GM12878 (cell line): ENCODE measurements at places on chromosomes 11 and 22. TPM values are rescaled to one million over a fixed set of nuclear protein-coding genes. Genes with fewer than 3 reads are reported as not detected.

DNA sequence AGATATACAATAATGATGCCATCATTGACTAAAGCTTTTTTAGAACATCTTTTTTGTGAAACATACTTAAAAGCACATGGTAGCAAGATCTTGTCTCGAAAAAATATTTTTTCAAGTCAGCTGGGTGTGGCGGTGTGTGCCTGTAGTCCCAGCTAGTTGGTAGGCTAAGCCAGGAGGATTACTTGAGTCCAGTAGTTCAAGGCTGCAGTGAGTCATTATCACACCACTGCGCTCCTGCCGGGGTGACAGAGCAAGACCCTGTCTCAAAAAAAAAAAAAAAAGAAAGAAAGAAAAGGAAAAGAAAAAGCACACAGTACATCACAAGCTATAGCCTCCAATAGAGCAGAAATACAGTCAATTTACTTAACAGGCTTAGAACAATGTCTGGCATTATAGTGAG, 37.0 kb downstream of the ENTHD1 start:
- DNase-seq, result no peak

- no peak for DNase-seq
Measured at GRCh38 chr22:19889951-19890350, 35.3 kb upstream of the GNB1L start.

The RTN4R gene
- total RNA-seq, result 0.77 and 0.87 TPM in 2 replicates

The GAB2 gene
- total RNA-seq, result 12.0 and 12.6 TPM in 2 replicates

GRCh38 chr11:111428113-111428876, 49.2 kb upstream of the POU2AF1 start:
- no peak for DNase-seq

GRCh38 chr22:27799015-27799826, 2.3 kb downstream of the MN1 start:
- DNase-seq, result no peak

The CBLIF gene
- not detected in 2 replicates for total RNA-seq

DNA sequence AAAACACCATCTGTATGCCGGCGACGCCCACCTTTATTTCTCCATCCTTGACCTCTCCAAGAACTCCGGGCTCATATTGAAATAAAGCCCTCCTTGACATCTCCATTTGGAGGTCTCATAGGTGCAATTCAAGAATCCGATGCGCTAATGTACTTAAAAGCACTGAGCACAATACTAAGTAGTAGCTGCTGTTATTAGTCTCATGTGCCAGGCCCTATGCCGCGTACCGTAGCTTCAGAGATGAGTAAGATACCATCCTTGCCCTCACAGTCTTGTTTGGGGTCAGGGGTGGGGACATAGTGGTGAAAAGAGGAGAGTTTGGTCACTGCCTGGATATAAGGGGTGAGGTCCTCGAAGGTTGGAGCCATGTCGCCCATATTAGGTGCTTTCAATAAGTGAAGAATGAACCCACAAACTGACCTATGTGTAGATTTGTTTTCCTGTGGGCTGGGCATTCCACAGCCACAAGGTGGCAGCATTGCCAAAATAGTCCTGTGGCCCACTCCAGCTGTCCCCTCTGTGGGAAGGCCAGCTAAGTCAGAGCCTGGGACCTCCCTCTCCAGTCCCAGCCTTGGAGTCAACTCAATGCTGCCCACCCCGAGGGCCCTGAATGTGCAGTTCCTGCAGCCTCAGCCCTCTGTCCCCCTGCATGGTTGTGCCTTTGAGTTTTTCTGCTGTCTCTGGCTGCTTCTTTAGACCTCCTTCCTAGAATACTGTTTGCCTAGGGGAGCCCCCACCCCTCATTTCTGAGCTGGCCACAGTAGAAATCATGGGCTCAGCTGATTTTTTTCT, 6.5 kb downstream of the DCPS start:
- DNase-seq, result no peak

The CFAP300 gene
- total RNA-seq, result not detected in 2 replicates

DNA sequence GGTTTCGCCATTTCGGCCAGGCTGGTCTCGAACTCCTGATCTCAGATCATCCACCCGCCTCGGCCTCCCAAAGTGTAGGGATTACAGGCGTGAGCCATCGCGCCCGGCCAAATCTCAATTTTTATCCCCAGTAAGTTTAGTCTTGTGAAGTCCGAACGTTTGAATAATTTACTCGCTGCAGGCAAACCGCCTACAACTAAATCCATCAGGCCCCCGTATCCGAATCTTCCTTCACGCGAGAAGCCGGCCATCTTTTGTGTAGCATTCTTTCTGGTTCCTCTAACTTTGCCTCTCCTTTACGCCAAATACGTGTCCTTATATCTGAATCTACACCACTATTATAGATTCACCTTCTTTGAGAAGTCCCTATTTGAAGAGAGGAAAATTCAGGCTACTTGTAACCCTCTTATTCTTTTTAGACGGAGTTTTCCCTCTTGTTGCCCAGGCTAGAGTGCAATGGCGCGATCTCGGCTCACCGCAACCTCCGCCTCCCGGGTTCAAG, 581 bp upstream of the EIF3L start:
- DNase-seq, result no peak

The MS4A15 gene
- total RNA-seq, result 0.46 and 0.56 TPM in 2 replicates

GRCh38 chr11:44829838-44830237, 103.1 kb downstream of the TSPAN18 start:
- no peak for DNase-seq

DNA sequence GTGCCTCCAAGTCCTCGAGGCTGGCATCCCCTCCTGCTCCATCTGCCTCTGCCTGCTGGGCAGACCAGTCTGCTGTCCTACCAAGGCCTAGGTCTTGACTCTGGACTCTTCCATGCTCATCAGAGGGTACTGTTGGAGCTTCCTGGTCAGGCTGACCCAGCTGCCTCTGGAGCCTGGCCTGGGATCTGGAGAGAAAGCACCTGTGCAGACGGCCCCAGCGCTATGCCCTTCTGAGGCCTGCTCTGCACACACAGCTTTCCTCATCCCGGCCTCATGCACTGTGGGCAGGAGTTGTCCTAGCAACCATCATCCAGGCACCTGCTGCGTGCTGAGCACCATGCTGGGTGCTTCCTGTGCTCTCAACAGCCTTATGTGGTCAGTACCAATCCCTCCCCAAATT, 70.8 kb downstream of the CDKN1C start:
- no peak for DNase-seq

DNA sequence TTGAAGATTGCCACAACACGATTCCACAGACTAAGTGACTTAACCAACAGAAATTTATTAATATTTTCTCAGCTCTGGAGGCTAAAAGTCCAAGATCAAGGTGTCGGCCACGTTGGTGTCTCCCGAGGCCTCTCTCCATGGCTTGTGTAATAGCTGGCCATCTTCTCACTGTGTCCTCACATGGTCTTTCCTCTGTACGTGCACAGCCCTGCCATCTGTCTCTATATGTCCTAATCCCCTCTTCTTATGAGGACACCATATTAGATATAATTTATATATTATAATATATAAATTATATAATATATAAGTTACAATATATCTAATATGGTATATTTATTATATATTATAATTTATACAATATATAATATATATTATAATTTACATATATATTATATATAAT, 25.1 kb upstream of the SCGB1A1 start:
- DNase-seq, result no peak

GRCh38 chr22:34973926-34974325, 92.0 kb upstream of the ISX start:
- DNase-seq, result no peak

DNA sequence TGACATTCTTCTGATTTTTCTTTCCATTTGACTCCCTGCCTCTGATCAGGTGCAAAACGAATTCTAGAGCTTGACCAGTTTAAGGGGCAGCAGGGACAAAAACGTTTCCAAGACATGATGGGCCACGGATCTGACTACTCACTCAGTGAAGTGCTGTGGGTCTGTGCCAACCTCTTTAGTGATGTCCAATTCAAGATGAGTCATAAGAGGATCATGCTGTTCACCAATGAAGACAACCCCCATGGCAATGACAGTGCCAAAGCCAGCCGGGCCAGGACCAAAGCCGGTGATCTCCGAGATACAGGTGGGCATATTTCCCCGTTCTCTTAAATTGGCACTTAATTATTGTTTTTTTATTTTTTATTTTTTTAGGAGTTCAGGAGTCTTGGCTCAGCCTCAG, 15.4 kb downstream of the XRCC6 start:
- no peak for DNase-seq

DNA sequence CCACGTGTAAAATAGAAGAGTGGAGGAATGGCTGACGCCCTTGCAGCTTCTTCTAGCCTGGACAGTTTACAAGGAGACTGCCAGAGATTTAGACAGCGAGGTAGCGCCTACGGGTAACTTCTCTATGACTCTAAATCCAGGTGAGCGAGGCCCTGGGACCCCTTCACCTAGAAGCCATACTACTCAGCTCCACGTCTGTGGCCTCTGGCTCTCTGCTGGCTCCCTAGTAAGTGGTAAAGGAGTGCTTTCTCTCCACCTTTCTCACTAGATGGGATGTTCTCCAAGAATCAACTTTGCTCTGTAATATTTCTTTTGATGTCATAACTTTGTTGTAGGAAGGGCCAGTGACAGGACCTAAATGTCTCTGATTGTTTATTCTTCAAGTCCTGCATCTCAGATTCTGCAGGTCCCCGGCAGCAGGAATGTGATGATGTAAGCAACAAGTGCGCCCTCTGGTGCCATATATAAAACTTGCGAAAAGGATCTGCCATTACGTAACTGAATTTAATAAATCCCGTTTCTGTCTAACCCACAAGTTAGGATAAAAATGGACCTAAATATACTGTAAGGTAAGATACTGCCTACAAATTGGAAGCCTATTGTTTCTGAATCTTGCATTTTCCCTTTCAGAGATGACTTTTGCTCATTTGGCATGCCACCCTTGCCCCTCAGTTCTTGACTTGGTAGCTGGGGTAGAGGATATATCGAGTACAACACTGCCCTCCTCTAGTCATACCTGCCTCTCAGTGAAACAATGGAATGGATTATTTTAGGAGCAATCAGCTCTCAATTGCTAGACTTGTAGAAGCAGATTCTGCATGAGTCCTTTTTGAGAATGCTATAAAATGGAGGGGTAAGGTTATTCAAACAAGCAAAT, 11.0 kb upstream of the PTPN5 start:
- DNase-seq, result peak; percentile 12

GRCh38 chr11:12167061-12168000, 56.9 kb downstream of the MICAL2 start:
- DNase-seq, result no peak

GRCh38 chr11:101509922-101510321, 73.9 kb downstream of the TRPC6 start:
- no peak for DNase-seq

DNA sequence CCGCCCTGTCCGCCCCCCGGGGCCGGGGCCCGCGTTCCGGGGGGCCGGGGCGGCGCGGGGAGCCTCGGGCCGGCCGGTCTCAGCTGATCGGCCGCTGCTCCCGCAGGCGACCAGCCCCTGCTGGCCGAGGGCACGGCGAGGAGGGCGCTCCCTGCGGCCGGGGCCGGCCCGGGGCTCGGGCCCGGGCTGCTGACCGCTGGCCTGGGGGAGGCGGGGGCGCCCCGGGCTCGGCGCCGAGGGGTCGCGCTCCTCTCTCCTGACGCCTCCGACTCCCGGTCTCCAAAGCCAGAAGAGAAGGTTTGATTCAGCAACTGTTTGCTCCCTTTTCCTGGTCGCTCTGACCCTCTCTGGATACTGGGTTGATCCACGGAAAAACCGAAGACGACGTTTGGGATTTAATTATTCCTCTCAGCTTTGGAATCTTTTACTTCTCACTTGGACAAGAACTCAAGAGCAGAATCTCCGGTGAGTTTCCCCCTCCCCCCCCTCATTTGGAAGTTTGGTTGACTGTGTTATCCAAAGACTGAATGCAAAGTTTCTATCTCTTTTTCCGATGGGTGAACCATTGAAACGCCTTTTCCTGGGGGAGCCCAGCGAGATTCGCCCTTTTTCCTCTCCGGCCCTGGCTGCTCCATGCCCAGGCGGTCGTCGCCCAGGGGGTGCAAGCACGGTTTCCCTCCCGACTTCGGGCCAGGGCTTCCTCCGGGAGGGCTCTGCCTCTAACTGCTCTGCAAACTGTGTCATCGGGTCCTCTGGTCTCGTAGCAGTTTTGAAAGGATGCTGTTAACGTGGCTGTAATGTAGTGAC, 725 bp downstream of the KDM2A start:
- DNase-seq, result no peak

The B3GAT1 gene
- 0.05 TPM in 1 of 2 replicates, not detected in the other for total RNA-seq

DNA sequence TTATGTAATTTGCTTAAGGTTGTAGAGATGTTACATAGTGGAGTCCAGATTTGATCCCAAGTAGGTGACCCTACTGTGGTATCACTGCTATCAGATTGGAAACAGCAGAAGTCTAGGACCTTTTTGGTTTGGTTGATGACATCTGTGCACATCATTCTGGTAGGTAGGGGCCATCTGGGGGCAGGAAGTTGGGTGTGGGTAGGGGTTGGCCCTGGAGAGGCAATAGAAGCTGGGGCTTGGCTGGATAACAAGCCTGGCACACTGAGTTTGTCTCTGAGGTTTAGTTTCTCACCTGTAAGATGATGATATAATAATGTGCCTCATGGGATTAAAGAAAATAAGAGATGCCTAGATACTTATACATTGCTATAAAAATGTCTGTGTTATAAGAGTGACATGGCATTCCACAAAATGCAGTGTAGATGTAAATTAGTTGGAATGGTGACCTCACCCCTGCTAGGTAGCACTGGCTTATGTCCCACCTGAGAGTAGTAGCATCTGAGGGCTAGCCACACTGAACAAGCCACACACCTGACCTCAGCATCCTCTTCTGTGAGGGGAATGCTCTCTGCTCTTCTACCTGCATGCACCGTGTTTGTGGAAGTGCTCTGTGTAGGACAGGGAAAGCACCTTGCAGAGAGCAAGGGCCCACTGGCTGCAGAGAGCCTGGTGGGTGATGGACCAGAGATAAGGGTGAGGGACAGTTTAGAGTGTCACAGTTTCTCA, 36.9 kb downstream of the PTPRJ start:
- DNase-seq, result no peak

- DNase-seq, result no peak
Measured at GRCh38 chr11:45927684-45928413, 5.4 kb downstream of the LARGE2 start.

- no peak for DNase-seq
Measured at GRCh38 chr11:59899532-59899931, 20.9 kb downstream of the OOSP3 start.

DNA sequence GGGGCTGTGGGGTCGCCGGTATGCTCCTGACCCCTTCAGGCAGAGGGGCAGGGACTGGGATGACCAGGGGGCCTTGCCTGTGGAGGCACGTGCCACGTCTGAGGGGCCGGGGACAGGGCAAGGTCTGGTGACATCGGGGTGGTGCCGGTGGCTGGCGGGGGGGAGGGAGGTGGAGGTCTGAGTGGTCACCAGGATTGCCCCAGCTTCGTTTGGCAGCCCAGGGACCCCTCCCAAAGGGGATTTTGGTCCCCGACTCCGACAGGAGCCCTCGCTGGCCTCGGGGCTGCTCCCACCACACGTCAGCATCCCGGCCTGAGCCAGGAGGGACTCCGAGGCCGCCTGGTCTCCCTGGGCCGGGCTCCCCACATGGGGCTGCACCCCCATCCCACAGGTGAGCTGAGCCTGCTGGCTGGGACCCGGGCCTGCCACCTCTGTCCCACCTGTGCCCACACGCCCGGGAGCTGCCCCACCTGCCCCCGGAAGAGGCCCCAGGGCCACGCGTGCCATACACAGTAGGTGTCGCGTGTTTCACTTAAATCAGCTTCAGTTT, 1.1 kb upstream of the MUC6 start:
- no peak for DNase-seq
